Right ventricle myocardium inferior (tissue), 1 donor: ENCODE measurements at places on chromosomes 3 and 15. TPM values are rescaled to one million over a fixed set of nuclear protein-coding genes. Genes with fewer than 3 reads are reported as not detected.

DNA sequence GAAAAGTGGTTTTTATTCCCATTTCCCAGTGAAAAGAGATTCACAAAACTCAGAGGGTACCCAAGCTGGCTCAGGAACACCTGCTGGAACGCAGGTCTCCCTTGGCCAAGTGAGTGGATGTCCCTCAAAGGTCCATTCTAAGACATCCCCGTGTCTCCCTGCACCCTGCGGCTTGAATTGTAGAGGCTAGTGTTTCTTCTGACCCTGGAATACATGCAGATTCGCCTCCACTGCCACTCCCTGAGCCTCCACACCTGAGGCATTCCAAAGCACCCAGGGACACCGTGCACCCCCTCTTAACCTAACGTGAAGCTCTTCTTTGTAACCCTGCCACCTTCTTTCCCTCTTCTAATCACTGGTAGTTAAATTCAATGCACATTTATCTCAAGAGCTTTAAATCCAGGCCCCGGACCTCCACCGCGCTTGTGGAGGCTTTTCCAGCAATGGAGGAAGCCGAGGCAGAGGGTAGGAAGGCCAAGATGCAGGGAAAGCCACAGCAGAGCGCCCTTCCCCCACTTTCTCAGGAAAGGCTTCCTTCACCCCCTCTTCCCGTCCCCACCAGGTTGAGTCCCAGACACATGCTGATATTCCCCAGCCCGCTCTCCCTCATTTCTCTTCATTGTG is 590 bp upstream of the ITGA11 start:
- DNase-seq = no peak

DNA sequence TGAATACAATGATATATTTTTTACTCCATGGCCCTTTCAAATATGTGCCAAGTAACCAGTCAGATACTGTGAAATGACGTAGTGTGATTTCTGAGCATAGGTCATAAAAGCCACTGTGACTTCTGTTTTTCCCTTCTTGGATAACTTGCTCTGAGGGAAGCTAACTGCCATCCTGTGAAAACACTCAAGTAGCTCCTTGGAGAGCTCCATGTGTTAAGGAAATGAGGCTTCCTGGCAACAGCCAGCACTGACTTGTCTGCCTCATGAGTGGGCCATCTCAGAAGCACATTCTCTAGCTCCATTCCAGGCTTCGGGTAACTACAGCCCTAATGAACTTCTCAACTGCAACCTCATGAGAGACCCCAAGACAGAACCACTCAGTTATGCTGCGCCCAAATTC is 9.5 kb upstream of the CCDC80 start:
- DNase-seq = no peak

DNA sequence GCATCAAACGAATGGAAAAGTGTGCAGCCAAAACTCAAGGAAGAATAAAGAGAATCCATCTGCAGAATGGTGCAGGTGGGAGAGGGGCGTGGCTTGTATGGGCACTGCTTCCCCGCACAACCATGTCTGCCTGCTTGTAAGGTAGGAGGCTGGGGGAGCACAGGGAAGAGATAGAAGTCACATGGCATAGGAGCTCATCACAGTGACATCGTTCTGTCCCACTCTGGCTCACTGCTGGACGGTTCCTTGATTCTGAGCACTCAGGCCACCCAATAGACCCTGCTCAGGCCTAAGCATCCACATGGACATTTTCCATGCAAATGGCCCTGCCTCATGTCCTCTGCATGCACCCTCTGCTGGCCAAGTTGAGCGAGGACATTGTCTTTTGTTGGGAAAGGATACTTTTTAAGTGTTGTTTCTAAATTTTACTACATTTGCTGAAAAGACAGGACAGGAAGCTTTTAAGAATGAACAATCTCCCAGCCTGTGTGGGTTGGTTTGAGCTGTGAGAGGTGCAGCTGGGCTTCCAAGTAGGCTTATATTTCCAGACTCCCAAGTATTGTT is 3.1 kb downstream of the MYLK start:
- no peak for DNase-seq

GRCh38 chr15:93954985-93955571 is 276.3 kb upstream of the MCTP2 start:
- DNase-seq = no peak

GRCh38 chr3:14256561-14257342 is 78.1 kb downstream of the LSM3 start:
- DNase-seq = no peak

CPN2 gene
- 2.3 TPM for total RNA-seq

PLXNB1 gene
- total RNA-seq = 45.4 TPM

GRCh38 chr3:28844298-28845005 is 436.4 kb upstream of the RBMS3 start:
- DNase-seq = no peak

DNA sequence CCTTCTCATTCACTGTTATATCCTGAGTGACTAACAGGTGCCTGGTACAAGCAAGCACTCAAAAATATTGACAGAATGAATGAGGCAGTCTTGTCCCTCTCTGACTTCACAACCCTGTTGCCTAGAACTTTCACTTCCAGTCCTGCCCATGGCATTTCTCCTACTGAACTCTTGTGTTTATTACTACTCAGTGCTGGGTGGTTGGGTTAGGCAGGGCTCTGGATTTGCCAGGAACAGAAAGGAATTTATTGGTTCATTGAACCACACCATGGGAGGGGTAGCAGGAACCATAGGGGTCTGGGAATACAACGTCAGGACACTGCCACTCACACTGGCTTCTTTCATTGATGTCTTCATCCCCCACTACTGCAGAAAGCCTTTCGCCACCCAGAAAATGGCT is 41.9 kb upstream of the SEMA4B start:
- DNase-seq = no peak

- DNase-seq = no peak
Observed at GRCh38 chr3:123053107-123053506, 13.7 kb upstream of the PDIA5 start.

CFAP100 gene
- total RNA-seq = not detected

GRCh38 chr3:195886181-195887141 is 21.9 kb downstream of the TNK2 start:
- DNase-seq = peak; percentile 67

DNA sequence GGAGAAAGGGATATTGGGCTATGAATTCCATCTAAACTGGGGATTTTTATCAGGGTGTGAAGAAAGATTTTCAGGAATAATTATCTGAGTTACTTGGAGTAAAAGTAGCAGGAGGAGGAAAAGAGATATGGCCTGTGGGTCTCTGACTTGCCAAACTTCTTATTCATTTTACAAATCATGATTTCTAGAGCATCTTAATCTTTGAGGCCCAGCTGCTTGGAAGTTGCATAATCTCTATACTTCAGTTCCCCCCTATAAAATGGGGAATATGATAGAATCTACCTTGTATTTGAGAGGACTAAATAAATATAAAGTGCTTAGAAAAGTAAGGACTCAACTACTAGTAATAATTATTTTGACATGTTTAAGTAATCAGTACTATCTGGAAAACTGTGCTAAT is 11.0 kb upstream of the GABPB1 start:
- no peak for DNase-seq

DNA sequence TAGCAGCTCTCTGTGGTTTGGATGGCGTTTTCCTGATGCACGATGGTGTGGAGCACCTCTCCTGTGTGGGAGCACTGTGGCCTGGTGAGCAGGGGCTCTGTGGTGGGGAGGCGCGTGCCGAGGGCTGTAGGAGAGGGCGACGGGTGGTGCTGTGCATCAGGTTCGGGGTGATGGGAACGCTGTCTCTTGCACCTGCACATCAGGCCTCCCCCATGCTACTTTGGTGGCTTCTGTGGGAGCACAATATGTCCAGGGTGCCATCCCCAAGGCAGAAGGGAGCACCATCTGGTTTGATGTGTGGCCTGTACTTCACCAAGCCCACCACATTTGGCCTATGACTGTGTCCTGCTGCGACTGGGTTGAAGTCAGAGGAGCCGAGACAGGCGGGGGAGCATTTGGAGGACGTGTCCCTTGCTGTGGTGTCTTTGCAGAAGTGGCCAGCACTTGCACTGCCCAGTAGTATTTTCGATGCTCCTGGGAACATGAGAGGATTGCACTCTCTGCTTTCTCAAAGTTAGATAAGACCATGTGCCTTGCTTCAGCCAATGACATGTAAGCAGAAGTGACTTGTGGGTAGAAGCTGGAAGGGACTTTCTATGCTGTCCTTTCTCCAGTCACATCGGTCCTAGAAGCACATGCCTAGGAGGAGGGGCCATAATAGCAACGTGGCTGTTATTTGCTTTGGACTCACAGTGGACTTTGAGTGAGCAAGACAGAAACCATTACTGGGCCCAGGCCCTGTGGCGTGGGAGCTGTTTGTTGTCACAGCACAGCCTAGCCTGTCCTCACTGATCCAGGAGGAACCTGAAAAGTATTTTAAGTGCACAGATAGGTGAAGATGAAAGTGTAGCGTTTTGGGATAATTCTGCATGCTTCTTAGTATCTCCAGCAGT is 72.1 kb downstream of the APBA2 start:
- DNase-seq = no peak

- no peak for DNase-seq
Observed at GRCh38 chr3:38840987-38841386, 25.0 kb upstream of the SCN10A start.

- DNase-seq = no peak
Observed at GRCh38 chr3:8647137-8647985, 2.8 kb upstream of the SSUH2 start.

TMC3 gene
- total RNA-seq = not detected

- no peak for DNase-seq
Observed at GRCh38 chr3:13934315-13934714, 54.4 kb upstream of the WNT7A start.

DNA sequence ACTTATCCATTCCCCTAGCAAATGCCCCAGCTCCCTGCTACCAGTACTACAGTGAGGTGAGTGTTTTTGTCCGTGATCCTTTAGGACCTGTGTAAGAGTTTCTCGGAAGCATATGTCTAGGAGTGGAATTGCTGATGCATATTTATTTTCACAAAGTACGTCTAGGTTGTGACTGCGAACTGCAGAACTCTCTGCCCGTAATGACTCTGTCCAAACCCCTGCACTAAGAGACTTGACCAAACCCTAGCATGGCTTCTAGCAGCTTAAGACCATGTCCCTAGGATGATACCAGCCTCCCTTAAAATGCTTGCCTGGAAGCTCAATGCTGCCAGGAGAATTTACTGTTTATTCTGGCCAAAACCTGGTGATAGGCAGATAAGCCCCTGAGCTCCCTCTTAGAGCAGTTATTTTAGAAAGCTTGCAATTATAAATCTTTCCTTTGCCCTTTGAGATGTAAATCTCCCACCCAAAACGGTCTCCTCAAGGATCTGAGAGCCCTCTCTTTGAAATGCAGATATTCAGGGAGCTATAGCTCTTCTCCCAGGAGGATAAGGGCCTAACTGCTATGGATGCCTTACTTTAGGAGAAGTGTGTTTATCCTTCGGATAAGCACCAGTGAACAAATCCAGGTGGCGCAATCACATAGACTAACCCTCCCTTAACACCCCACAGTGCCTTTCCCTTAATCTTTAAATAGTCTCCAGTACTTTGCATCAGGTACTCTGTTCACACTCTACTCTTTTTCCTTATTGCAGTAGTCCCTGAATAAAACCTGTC is 14.7 kb upstream of the CA12 start:
- DNase-seq = no peak

- DNase-seq = no peak
Observed at GRCh38 chr3:155196131-155197021, 97.1 kb downstream of the STRIT1 start.

- DNase-seq = no peak
Observed at GRCh38 chr3:59935025-59935424, 885.2 kb upstream of the CFAP20DC start.

DNA sequence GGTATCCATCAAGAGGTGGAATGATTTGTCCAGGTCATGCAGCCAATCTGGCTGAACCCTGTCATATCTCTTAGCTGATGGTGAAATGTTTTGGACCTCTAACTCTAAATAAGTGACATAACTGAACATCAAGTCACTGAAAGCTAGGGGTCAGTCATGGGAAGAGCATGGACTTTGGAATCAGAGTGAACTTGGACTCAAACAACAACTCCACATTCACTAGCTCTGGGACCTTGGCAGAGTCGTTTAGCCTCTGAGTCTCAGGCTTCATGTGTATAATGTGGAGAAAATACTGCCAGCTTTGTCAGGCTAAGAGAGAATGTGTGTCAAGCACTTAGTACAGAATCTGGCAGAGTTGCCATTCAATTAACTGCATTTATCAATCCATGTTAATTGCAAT is 557.8 kb upstream of the CFAP20DC start:
- DNase-seq = no peak

DNA sequence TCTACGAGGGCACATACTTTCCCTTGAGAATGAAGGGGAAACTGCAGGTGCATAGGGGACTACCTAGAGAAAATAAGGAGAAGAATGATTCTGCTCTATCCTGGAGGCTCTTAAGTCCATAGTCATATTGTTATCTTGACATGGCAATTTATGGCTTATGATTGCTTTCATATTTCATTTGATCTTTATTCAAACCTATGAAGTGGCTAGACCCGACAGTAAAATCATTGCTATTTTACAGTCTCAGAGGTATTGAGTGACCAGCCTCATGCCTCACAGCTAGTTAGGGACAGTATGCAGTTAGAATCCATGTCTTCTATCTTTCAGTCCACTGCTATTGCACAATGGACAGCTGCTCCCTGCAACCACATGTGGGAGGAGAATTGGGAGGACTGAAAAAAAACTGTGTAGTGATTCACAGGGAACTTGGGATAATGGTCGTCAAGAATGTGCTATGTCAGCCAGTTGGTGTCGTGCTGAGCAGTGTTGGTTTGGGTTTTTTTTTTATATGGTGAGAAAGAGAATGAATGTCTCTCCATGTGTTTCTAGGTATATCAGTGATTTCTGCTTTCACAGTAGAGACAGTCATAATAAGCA is 63.2 kb upstream of the SPPL2A start:
- no peak for DNase-seq

FBXO40 gene
- 182 TPM for total RNA-seq

GRCh38 chr15:63347074-63347857 is 34.4 kb downstream of the CA12 start:
- DNase-seq = no peak

PAQR9 gene
- 13.7 TPM for total RNA-seq

DNA sequence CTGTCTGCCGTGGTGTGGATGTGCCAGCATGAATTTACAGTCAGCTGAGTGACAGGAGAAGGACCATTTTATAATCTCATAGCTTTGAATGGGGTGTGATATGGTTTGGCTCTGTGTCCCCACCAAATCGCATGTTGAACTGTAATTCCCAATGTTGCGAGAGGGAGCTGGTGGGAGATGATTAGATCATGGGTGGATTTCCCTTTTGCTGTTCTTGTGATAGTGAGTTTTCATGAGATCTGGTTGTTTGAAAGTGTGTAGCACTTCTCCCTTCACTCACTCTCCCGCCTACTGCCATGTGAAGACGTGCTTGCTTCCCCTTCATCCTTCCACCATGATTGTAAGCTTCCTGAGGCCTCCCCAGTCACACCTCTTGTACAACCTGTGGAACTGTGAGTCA is 111.9 kb upstream of the CHD2 start:
- DNase-seq = no peak

CLDN16 gene
- not detected for total RNA-seq
